ENCODE measurements at places on chromosomes 2 and 18.

GRCh38 chr2:112032224-112032586 lies 22.9 kb upstream of the TMEM87B start:
- DNase-seq: no peak

- no peak for DNase-seq
These were observed 272.4 kb upstream of the THSD7B start for GRCh38 chr2:136492901-136493300.

DNA sequence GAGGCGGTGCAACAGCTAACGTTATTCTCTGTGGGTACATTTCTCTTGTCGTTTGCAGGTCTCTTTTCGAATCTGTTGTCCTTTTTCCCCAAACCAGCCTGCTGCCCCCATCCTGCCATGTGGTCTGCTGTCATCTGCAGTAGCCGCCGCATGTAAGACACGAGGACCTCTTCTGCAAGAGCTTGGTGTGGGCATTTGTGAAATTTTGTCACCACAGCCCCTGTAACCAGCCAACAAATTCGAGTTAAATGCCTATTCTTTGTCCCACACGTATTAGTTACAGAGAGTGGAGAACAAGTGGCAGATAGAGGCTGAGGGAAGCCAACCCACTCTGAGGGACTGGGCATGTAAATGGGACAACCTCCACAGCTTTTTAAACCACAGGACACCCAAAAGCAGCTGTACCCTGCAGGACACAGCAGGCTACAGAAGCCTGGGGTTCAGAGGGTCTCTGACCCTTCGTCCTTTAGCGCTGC lies 35.0 kb downstream of the ITGA6 start:
- DNase-seq: no peak

DNA sequence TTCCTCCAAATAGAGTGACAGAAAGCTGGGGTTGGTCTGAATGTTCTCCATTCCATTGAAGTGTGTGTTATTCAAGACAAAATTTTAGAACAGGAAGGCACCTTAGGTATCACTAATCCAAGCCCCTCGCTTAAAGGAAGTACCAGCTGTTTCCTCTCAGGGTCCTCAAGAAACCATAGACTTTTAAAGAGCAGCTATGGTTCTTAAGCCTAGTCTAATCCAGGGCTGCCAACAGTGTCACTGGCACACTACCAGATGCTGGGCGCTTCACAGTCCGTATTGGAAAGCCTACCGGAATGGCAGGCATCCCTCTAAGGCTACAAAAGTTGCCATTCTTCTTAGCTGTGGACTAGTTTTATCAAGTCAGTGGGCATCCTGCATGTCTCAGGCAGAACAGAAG lies 1.9 kb downstream of the NEMP2 start:
- DNase-seq: no peak

- no peak for DNase-seq
These were observed 6.7 kb upstream of the DLX2 start for GRCh38 chr2:172109256-172109987.

GRCh38 chr2:234555161-234555560 lies 58.3 kb upstream of the ARL4C start:
- DNase-seq: no peak

- no peak for DNase-seq
These were observed 13.8 kb downstream of the METTL4 start for GRCh38 chr18:2557536-2557935.

GRCh38 chr2:219292616-219293015 lies 13.4 kb downstream of the DNAJB2 start:
- no peak for DNase-seq

- DNase-seq: no peak
These were observed 382.2 kb downstream of the TGIF1 start for GRCh38 chr18:3832025-3832638.

- DNase-seq: no peak
These were observed 61.3 kb downstream of the HPCAL1 start for GRCh38 chr2:10363861-10364610.

DNA sequence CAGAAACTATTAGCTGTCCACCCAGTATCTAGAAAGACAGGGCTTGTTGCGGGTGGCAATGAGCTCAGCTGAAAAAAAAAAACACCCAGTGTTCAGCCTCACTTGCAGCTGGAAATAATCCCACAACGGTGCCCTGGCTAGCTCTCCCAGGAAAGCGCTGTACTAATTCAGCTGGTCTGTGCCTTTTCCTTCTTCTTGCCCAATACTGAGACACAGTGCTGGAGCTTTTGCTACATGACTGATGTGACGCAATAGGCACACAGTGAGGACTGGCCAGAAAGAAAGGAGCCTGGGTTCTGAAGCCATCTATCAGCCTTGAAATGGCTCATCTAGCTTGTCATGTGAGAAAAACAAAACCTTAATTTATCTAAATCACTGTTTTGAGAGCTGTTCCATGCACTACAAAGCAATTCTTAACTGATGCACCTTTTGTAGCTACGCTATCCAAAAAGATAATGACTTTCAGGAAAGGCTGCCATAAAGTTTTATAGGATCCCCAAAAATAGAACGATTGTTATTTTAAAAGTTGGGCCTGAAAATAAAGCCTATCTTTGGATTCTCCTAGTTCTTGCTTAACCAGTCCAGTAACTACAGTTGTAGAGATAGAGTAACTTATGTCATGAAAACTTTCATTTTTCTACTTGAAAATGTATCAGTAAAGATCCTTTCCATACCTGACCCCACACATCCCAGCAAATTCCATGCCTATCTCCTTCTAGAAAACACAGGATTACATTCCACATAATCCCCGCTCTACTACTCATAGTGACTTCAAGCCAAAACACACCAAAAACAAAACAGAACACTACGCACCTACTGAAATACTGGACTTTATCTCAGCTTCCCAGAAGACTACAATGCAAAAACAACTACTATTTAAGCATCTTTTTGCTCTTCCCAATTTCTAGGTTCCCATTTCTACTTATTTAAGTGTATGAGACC lies 15.9 kb downstream of the KIDINS220 start:
- no peak for DNase-seq

- no peak for DNase-seq
These were observed 87.6 kb upstream of the ODC1 start for GRCh38 chr2:10535703-10536102.

DNA sequence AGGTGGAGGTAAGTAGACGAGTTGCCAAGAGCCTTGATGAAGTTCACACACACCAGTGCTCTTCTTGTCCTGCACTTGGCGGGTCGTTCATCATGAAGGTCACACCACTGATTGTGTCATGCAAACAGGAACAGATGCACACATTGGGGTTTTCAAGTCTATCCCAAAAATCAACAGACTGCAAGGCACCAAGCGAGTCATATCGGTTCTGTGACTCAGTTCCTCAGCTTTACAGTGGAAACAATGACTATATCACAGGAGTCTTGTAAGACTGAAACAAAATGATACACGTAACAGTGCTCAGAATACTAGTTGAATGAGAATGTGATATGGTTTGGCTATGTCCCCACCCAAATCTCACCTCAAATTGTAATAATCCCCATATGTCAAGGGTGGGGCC lies 526.9 kb upstream of the ID2 start:
- DNase-seq: no peak

- DNase-seq: no peak
These were observed 425.8 kb upstream of the SYT4 start for GRCh38 chr18:43703050-43703449.

GRCh38 chr2:96271995-96272394 lies 6.0 kb downstream of the CIAO1 start:
- no peak for DNase-seq

GRCh38 chr18:24983566-24984139 lies 368.3 kb downstream of the ZNF521 start:
- DNase-seq: no peak

DNA sequence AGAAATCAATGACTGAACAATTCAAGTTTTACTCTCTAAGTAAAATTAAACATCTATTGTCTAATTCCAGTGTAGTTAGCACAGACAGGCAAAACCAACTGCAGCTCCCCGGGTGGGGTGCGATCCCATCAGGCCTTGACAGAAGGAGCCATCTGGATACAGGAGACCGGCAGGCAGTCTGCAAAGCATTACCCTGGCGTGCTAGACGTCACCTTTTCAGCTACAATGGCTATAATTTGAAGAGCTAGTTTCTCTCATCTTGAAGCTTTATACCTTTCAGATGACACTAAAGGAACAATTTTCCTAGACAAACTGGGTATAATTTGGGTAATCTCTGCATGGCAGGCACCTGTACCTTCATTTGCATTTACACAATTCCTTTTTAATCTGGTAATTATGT lies 761.5 kb upstream of the SOX11 start:
- no peak for DNase-seq

- no peak for DNase-seq
These were observed 55.8 kb downstream of the EIPR1 start for GRCh38 chr2:3321825-3322224.

- no peak for DNase-seq
These were observed 99.2 kb upstream of the KYNU start for GRCh38 chr2:142778289-142778688.

DNA sequence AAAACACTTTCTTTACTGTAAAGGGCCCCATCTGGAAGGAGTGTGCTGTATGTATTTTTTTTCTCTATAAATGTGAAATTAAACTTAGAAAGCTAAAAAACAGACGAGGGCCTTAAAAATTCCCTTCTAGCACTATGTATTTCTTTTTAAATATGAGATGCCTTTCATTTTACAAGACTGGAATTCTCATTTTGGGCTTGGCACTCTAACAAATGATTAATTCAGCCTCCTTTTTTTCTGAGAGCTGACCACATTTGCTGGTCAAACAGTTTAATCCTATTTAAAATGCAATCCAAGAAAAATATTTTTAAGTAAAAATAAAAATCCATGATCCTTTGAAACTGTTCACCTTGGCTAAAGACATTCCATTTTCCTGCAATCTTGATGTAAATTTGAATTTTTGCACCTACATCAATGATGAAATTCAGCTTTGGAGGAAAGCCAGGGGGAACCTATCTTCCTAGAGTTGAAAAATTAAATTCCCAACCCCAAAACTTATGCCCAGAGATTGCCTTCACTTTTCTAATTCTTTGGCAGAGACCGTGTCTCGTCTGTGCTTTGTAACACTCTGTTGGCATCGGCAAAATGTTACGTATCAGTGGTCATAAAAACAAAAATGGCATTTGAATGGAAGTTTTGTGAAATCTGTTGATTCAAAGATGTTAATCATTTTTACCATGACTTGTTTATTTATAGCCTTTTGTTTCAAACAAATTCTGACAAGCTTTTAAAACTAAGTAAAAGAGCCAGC lies 284.5 kb downstream of the ZNF521 start:
- no peak for DNase-seq

DNA sequence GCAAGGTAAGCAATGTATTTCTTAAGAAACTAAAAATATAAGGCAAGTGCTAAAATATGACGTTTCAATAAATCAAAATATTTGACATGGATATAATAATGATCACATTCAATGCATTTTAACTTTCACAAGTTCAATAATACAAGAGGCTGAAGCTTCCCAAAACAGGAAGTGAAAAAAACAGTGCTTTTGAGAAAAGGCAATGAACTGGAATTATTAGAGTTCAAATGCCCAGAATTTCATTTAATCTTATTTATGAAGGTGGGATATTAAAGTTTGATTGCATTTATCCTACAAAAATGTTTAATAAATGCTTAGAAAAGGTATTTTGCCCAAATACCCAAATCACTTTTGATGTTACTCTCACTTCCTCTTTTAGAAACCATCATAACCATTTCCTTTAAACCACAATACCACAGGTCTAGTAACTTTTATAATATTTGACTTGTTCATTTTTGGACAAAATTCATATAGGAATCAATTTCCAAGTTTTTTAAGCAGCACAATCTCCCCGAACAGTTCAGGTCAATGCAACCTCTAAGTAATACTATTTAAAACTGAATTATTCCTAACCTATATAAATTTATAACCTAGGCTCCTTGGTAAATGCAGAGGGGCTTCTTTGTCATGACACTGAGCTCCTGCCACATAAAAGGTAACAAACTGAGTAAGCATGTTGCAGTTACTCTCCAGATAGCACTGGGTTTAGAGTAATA lies 2.1 kb downstream of the NCKAP1 start:
- DNase-seq: no peak

- DNase-seq: no peak
These were observed 156.6 kb downstream of the HAUS1 start for GRCh38 chr18:46260879-46261143.

DNA sequence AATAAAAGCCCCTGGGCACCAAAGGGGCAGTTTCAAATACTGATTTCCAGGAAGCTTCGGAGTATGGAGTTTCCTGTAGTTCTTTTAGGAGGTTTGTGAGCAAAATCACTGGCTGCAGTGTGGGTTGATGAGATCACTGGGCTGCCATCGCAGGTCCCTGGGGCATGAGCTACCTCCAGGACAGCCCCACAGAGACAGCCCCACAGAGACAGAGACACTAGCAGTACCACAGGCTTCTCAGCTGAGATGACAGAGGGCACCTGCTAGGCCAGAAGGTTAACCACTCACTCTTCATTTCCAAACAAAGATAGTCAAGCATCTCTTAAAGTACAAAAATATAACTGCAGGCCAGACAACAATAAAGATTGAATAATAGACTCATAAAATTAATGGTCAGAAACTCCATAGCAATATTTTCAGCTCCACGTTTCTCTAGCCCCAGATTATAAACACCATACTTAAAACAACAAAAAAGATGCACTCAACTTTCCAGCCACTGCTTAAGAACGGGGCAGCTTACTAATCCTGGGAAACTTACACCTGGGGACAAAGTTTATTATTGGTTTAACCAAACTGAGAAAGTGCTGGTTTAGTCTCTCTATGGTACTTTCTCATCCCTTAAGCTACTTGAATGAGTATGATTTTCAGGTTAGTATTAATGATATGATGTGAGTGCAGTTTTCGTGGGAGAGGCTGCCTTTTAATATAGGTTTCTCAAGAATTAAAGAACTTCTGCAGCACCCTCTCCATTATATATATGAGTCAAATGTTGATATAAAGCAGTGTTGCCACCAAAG lies 11.6 kb downstream of the AFF3 start:
- DNase-seq: no peak

DNA sequence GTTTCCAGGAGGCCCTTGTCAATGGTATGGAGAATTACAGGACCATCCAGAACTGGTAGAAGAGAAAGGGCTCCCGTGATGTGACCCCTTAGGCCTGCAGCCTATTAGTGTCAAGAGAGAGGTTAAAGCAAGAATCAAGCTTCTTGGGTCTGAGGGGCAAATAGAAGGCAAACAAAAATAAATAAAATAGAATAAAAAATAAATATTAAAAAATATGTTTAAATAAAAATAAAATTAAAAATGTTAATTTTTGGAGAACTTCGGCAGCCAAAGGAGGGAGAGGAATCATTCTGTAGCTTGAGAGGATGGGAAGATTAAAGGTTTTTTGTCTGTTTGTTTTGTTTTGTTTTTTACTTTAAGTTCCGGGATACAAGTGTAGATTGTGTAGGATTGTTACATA lies 15.2 kb upstream of the TMEM178A start:
- no peak for DNase-seq

GRCh38 chr2:149884871-149885270 lies 297.3 kb upstream of the MMADHC start:
- DNase-seq: no peak

DNA sequence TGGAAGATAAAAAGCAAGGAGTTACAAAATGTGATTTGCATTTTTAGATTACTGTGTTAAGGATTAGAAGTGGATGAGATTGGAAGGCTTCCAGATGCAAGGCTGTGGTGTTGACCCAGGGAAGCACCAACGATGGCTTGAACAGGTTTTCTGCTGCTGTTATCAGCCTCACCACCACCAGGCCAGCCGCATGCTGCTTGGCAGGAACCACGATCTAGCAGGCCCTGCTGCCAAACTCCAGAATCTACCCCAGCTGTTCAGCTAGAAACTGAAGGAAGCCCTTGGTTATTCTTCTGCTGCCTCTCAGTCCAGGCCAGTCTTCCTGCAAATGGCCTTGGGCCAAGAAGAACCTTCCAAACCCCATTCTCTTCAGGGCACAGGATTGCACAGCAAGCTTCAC lies 133.9 kb downstream of the MTCL1 start:
- DNase-seq: no peak

GRCh38 chr2:239751679-239752355 lies 273.3 kb downstream of the NDUFA10 start:
- DNase-seq: peak; percentile 24

Data from stimulated activated CD4-positive, alpha-beta T cell treated with anti-CD3 and anti-CD28 coated beads, Interleukin-15, amount 100 ng/mL, for 1 hour (primary cell).